ENCODE measurements at places on chromosomes 11 and 22. TPM values are rescaled to one million over a fixed set of nuclear protein-coding genes. Genes with fewer than 3 reads are reported as not detected.

DNA sequence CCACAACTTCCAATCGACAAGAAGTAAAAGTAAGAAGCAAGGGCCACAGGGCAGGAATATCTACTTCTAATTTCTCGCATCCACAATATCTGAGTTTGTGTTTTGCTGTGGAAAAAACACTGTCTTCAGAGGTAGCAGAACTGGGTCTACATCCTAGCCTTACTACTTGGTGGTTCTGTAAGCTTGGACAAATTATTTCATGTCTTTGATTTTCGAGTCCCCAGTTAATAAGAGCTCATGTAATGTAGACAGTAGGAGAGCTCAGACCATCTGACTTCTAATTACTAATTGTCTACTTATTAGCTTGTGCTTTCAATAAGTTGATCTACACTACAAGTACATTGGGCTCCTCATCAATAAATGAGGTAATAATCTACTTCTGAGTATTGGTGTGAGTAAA is 13.3 kb upstream of the HBE1 start:
- no peaks in the 10 kb centered on the region for H3K36me3 ChIP-seq
- H3K4me1 ChIP-seq, result no peaks in the 10 kb centered on the region
- no peak overlapping the region for H3K27ac ChIP-seq
- no peak for DNase-seq
- no peaks in the 10 kb centered on the region for H3K27me3 ChIP-seq
- no peak overlapping the region for H3K4me3 ChIP-seq

DNA sequence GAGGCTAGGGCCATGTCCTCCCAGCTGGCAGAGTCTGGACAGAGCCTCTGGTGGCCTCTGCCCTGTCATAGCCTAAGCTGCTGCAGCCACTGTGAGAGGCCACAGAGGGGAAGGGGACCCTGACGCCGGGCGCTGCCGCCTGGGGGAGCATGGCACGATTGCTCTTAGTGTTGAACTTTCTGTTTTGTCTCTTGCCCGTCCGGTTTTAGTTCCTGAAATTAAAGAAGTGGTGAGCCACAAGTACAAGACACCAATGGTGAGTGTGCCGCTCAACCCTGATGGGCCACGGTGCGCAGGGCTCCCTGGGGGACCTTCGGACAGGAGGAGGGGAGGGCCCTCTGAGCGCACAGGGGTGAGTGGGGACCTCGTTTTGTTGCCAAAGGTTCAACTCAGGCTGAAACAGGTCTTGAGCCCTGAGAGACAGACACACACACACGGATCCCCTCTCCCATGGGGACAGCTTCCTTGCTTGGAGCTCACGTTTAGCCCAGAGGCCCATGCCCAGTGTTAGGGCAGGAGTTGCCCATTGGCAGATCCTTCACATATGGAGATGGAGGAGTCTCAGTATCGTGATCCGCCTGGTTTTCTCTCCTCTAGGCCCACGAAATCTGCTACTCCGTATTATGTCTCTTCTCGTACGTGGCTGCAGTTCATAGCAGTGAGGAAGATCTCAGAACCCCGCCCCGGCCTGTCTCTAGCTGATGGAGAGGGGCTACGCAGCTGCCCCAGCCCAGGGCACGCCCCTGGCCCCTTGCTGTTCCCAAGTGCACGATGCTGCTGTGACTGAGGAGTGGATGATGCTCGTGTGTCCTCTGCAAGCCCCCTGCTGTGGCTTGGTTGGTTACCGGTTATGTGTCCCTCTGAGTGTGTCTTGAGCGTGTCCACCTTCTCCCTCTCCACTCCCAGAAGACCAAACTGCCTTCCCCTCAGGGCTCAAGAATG is 23.8 kb downstream of the MYBPC3 start:
- H3K4me3 ChIP-seq, result no peak overlapping the region
- H3K27me3 ChIP-seq, result no peaks in the 10 kb centered on the region
- H3K36me3 ChIP-seq, result peaks cover 41% of the 10 kb centered on the region
- H3K4me1 ChIP-seq, result peaks cover 8% of the 10 kb centered on the region
- no peak overlapping the region for H3K27ac ChIP-seq

GRCh38 chr11:115739878-115740277 is 235.7 kb upstream of the CADM1 start:
- H3K4me3 ChIP-seq, result no peak overlapping the region
- no peaks in the 10 kb centered on the region for H3K36me3 ChIP-seq
- H3K4me1 ChIP-seq, result no peaks in the 10 kb centered on the region
- H3K27me3 ChIP-seq, result no peaks in the 10 kb centered on the region
- H3K27ac ChIP-seq, result no peak overlapping the region

GRCh38 chr11:57049749-57050148 is 61.0 kb downstream of the OR5AK2 start:
- H3K4me3 ChIP-seq, result no peak overlapping the region
- H3K27me3 ChIP-seq, result no peaks in the 10 kb centered on the region
- H3K4me1 ChIP-seq, result no peaks in the 10 kb centered on the region

GRCh38 chr22:49586244-49586748 is 241.4 kb downstream of the BRD1 start:
- H3K27ac ChIP-seq, result no peak overlapping the region
- no peaks in the 10 kb centered on the region for H3K36me3 ChIP-seq
- H3K4me1 ChIP-seq, result no peaks in the 10 kb centered on the region
- no peak overlapping the region for H3K4me3 ChIP-seq

GRCh38 chr22:24191381-24191841 is 10.1 kb downstream of the SUSD2 start:
- no peak overlapping the region for H3K4me3 ChIP-seq
- H3K27me3 ChIP-seq, result no peaks in the 10 kb centered on the region
- peaks cover 3% of the 10 kb centered on the region for H3K4me1 ChIP-seq
- H3K36me3 ChIP-seq, result no peaks in the 10 kb centered on the region

DNA sequence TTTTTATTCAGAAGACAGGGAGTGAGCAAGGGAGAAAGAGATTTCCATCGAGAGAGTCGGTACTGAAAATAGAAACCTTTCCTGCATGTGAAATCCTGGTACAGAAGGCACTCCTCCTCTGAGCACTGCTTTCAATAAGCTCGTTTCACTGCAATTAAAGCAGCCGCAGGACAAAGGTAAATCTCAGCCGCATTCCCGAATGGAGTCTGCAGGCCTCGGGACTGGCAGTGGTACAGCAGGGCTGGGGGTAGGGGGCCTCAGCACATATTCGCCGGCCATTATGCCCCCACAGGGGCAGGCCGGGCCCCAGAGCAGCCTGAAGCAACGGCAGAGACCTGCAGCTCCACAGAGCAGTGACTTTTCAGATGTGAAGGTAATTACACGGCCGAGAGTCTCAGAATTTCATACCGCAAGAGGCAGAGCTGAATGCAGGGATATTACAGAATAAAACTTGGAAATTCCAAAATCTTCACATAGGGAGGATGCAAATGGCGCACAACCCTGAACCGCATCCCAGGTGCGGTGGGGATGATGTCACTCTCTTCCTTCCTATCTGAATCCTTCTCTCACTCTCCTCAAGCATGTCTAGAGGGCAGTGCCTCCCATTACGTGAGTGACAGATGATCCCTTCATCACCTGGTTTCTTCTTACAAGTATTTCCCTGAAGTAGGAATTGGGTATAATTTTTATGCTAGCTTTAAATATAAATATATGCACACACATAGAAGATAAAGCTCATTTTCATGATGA is 622.1 kb downstream of the OPCML start:
- no peak overlapping the region for H3K27ac ChIP-seq
- H3K27me3 ChIP-seq, result no peaks in the 10 kb centered on the region
- no peak for DNase-seq
- no peaks in the 10 kb centered on the region for H3K36me3 ChIP-seq
- no peaks in the 10 kb centered on the region for H3K4me1 ChIP-seq

GRCh38 chr22:42433754-42434682 is 1.8 kb upstream of the NFAM1 start:
- no peaks in the 10 kb centered on the region for H3K27me3 ChIP-seq
- H3K27ac ChIP-seq, result no peak overlapping the region
- H3K4me3 ChIP-seq, result no peak overlapping the region
- no peaks in the 10 kb centered on the region for H3K36me3 ChIP-seq
- DNase-seq, result no peak

DNA sequence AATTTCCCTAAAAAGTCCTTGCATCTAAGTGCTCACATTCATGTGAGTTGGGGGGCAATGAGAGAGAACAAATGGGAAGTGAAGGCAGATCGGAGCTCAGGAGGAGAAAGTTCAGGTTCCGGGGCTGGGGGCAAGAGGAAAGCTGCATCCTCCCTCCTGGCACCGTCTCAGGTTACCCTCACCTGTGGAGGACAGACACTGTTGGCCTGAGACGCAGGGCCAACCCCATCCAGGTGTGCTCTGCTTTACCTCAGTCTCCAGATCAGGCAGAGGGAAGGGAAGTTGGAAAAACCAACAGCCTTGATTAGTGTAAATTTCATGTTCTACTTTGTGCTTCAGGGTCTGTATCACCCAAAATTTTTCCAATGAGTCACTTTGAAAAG is 146.9 kb downstream of the TRIM29 start:
- no peaks in the 10 kb centered on the region for H3K36me3 ChIP-seq
- DNase-seq, result no peak
- no peaks in the 10 kb centered on the region for H3K27me3 ChIP-seq
- H3K4me1 ChIP-seq, result peaks cover 5% of the 10 kb centered on the region
- H3K4me3 ChIP-seq, result no peak overlapping the region

GRCh38 chr22:23325183-23325582 is 144.9 kb downstream of the BCR start:
- no peaks in the 10 kb centered on the region for H3K27me3 ChIP-seq
- H3K36me3 ChIP-seq, result no peaks in the 10 kb centered on the region
- H3K27ac ChIP-seq, result no peak overlapping the region
- no peaks in the 10 kb centered on the region for H3K4me1 ChIP-seq
- DNase-seq, result no peak
- H3K4me3 ChIP-seq, result no peak overlapping the region

- no peak overlapping the region for H3K4me3 ChIP-seq
- no peaks in the 10 kb centered on the region for H3K4me1 ChIP-seq
- no peak overlapping the region for H3K27ac ChIP-seq
- no peaks in the 10 kb centered on the region for H3K36me3 ChIP-seq
- no peaks in the 10 kb centered on the region for H3K27me3 ChIP-seq
These were observed 185.4 kb downstream of the IGLL1 start for GRCh38 chr22:23394525-23395326.

GRCh38 chr22:49086181-49086580 is 741.5 kb downstream of the BRD1 start:
- DNase-seq, result no peak
- no peaks in the 10 kb centered on the region for H3K36me3 ChIP-seq

DNA sequence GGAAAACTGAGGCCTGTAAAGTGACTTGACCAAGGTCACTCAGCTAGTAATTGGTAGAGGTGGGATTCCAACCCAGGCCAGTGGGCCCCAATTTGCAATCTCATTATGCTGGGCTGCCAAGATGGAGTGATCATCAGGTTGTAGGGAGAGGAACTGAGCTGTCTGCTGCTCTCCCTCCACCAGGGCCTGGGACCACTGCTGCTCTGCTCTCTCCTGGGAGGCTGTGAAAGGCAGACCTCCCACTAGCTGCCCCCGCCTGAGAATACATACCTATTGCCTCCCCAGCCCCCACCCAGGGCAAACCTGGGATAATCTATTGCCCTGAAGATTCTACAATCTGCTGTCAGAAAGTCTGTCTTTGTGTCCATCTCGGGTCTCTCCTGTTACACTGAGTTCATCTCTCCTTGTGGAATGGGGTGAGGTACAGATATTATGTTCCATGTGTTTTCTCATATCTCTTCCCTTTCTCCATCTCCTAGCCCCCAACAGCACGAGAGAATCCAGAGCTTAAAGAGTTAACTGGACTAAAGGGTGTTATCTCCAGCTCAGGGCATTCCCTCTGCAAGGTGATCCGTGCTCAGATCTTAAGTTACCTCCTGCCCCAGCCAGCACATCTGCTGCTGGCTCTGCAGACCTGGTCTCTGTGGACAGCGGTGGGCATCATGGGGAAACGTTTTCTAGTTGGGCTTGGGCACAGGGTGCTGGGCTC is 5.6 kb downstream of the NECTIN1 start:
- no peak overlapping the region for H3K4me3 ChIP-seq
- peaks cover 23% of the 10 kb centered on the region for H3K4me1 ChIP-seq
- H3K27ac ChIP-seq, result no peak overlapping the region
- H3K27me3 ChIP-seq, result no peaks in the 10 kb centered on the region

DNA sequence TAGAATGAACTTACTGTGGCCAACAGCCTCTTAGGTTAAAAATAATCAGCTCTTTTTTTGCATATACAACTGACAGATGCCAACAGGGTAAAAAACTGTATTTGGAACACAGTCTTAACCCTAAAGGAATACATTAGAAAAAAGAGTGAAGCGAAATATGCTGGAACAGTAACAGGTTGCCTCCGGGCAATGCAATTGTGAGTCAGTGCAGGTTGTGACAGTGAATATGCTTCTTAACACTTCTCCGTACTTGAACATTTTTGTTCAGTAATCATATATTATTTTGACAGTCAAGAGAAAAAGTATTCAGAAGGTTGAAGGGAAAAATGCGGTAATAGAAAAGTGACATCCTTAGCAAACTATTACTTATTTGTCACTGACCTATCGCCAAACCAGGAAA is 98.5 kb downstream of the DBX1 start:
- no peak overlapping the region for H3K27ac ChIP-seq
- no peaks in the 10 kb centered on the region for H3K27me3 ChIP-seq
- H3K36me3 ChIP-seq, result peaks cover 86% of the 10 kb centered on the region
- no peak for DNase-seq
- H3K4me1 ChIP-seq, result peaks cover 59% of the 10 kb centered on the region

GRCh38 chr11:19400296-19400695 is 159.6 kb upstream of the E2F8 start:
- no peaks in the 10 kb centered on the region for H3K36me3 ChIP-seq
- H3K4me1 ChIP-seq, result no peaks in the 10 kb centered on the region

- no peak for DNase-seq
- H3K36me3 ChIP-seq, result no peaks in the 10 kb centered on the region
- H3K4me1 ChIP-seq, result peaks cover 22% of the 10 kb centered on the region
- H3K27me3 ChIP-seq, result no peaks in the 10 kb centered on the region
These were observed 693 bp upstream of the PRR14L start for GRCh38 chr22:31750365-31751284.

DNA sequence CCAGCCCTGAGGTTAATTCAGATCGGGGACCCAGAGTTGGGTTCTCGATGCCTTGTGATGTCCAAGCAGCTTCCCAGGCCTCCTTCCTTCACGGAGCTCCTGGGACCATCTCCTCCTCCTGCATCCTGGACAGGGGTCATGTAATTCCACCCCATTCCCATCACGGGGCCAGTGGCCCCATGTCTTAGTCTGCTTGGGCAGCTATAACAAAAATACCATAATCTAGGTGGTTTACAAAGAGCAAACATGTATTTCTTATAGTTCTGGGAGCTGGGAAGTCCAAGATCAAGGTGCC is 41.7 kb upstream of the PRDM11 start:
- peaks cover 8% of the 10 kb centered on the region for H3K4me1 ChIP-seq
- no peak for DNase-seq
- H3K36me3 ChIP-seq, result no peaks in the 10 kb centered on the region
- no peak overlapping the region for H3K4me3 ChIP-seq
- no peaks in the 10 kb centered on the region for H3K27me3 ChIP-seq

The SAA2 gene
- total RNA-seq, result 2.5 TPM

The CSF2RB gene
- total RNA-seq, result 21.4 TPM

The NLRP14 gene
- total RNA-seq, result not detected

The PTPRCAP gene
- total RNA-seq, result 7.2 TPM

The CST6 gene
- total RNA-seq, result 16.9 TPM

The MIOX gene
- total RNA-seq, result not detected

The SERPING1 gene
- total RNA-seq, result 695 TPM

The OR52R1 gene
- not detected for total RNA-seq

The OSBPL5 gene
- total RNA-seq, result 99.9 TPM

The MFRP gene
- not detected for total RNA-seq

The OR10D3 gene
- not detected for total RNA-seq

The SLC22A25 gene
- total RNA-seq, result not detected
